BJ (cell line): ENCODE measurements at places on chromosomes 1 and 21. TPM values are rescaled to one million over a fixed set of nuclear protein-coding genes. Genes with fewer than 3 reads are reported as not detected.

- DNase-seq = peak; percentile 83
These were observed at the start of gene PGD for GRCh38 chr1:10398734-10399443. Gene PGD (plus strand): TSS chr1:10399064. CDS start chr1:10399118, 54 bp downstream.

DNA sequence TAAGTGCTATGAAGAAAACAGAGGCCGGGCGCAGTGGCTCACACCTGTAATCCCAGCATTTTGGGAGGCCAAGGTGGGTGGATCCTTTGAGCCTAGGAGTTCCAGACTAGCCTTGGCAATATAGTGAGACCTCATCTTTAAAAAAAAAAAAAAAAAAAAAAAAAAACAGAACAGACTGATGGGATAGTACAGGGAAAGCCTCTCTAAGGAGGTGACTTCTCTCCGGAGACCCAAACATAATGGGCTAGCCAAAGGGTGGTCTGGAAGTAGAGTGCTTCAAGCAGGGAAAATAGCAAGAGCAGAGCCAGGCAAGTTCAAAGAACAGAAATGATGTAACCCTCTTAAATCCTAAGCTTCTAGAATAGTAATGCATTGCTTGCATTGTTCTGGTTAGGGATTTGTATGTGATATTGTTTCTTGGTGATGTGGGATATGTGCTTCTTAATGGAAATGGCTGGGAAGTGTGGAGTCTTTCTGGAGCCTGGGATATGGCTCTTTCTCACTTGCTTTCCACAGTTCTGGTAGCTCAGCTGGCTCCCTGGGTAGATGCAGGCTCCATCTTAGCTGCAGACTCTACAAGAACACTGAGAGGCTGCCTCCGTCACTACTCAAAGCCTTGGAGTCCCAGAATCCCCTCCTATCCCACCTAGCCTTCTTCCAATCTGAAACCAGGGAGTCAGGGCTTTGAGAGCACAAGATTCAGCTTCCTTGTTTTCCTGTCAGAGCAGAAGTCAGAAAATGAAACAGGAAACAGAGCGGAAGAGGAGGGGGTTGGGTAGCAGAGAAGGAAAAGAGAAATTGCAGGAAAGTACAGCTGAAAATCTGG, 1.9 kb upstream of the PIGV start:
- no peak for DNase-seq

GRCh38 chr1:64616039-64616438, 128.8 kb upstream of the RAVER2 start:
- DNase-seq = no peak

- no peak for DNase-seq
These were observed 11.5 kb downstream of the ATPAF1 start for GRCh38 chr1:46656643-46657042.

DNA sequence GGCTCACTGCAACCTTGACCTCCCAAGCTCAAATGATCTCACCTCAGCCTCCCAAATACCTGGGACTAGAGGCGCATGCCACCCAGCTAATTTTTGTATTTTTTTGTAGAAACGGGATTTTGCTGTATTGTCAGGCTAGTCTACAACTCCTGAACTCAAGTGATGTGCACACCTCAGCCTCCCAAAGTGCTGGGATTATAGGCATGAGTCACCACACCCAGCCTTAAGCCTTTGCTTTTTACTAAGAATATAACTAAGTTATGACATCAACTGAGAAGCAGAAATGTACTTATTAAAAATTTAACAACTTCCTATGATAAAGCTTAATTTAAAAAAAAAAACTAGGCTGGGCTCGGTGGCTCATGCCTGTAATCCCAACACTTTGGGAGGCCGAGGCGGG, 8.9 kb upstream of the LSS start:
- no peak for DNase-seq

LEFTY1 gene
- 0.09 and 0.10 TPM in 2 replicates for polyA plus RNA-seq

GRCh38 chr1:99993468-99993845, 23.7 kb downstream of the SLC35A3 start:
- no peak for DNase-seq

GRCh38 chr1:114986286-114986685, 43.3 kb upstream of the TSHB start:
- no peak for DNase-seq

ERG gene
- not detected in 2 replicates for polyA plus RNA-seq

DNA sequence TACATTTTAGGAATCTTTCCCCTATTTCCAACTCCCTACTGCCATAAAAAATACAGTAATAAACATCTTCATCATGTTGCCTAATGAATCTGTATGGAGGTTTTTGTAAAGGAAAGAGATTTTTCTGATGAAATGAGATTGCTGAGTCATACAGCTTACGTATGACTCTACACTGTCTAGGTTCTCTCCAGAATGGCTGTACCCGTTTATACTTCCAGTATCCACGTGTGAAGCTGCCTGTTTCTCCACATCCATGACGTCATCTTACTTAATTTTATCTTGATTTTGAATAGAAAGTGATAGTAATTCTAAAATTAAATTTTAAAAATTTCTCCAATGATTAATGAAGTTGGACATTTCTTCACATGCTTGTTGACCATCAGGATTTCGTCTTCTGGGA, 103.7 kb downstream of the COQ8A start:
- DNase-seq = no peak

PLEKHM2 gene
- 37.2 and 58.3 TPM in 2 replicates for polyA plus RNA-seq

NMNAT2 gene
- 1.4 and 2.1 TPM in 2 replicates for polyA plus RNA-seq

GRCh38 chr1:90621986-90622385, 95.1 kb downstream of the BARHL2 start:
- no peak for DNase-seq

DNA sequence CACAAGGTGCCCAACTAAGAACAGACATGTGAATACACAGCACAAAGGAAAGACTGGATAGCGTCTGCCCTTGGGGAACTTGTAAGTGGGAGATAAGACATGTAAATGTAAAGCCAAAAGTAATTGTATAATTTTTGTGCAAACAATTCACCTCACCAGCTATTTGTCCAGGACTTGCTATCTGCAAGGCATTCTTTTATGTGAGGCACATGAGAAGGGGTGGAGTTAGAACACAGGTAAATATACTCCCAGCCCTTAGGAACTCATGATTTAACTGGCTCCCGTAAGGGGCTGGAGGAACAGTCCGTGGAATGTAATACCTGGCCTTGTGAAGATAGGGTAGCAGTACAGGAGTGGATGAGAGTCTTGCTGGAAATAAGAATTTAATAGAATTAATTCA, 61.3 kb downstream of the CDK18 start:
- DNase-seq = no peak

DNA sequence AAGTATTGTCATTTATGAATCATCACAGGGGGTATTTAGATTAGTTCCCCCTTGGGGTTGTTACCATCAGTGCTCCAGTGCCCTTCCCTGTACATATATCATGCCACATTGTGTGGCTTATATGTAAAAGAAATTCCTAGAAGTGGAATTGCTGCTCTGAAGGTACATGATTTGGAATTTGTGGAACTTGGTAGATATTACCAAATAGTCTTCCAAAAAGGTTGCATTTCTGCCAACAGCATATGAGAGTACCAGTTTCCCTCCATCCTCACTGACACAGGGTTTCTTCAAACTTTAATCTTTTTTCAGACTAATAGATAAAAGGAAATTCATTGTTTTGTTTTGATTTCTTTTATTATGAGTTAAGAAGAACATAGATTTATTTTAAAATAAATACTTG, 41.3 kb downstream of the AKNAD1 start:
- no peak for DNase-seq

NUDT4B gene
- 19.6 and 20.4 TPM in 2 replicates for polyA plus RNA-seq

DNA sequence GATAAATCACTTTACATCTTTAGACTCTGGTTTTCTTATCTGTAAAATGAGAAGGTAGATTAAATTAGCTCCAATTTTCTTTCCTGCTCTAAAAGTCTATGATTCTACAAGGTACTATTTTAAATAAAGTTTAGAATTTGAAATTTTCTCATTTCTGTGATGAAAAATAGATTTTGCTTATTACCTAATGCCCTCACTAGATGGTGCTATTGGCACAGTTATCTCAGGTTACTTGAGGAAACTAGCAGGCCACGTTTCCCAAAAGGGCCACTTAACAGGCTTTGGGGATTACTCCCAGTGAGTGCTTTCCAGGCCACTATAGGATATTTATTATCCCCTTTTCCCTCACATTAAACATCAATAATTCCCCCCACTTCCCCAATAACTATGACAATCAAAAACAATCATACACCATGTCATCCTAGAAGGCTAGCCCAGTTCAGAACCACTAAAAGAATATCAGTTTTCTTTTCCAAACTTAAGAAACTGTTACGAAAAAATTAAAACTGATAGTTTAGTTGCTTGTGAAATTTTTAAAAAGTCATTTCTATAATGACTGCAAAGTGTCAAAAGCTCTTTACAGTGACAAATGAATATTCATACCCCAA, 30.6 kb downstream of the OMA1 start:
- peak; percentile 10 for DNase-seq

DNA sequence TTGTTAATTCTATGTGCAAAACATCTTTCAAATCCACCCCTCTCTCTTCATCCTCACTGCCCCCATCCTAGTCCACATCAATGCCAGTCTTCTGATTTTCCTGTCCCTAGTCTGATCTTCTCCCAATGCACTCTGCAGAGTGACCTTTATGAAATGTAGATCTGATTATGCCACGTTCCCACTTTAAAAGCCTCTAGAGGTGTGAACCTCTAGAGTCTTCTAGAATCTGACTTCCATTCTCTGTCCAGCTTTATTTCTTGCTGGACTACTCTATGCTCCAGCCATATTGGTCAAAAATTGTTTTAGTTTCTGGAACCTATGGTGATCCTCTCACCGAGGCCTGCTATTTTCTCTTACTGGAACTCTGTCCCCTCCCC, 32.5 kb downstream of the ZNF648 start:
- no peak for DNase-seq

GRCh38 chr1:119808972-119809550, 2.2 kb downstream of the REG4 start:
- no peak for DNase-seq

MIXL1 gene
- 0.07 and 0.09 TPM in 2 replicates for polyA plus RNA-seq

GRCh38 chr21:28230559-28230958, 762.1 kb downstream of the LTN1 start:
- no peak for DNase-seq

DNA sequence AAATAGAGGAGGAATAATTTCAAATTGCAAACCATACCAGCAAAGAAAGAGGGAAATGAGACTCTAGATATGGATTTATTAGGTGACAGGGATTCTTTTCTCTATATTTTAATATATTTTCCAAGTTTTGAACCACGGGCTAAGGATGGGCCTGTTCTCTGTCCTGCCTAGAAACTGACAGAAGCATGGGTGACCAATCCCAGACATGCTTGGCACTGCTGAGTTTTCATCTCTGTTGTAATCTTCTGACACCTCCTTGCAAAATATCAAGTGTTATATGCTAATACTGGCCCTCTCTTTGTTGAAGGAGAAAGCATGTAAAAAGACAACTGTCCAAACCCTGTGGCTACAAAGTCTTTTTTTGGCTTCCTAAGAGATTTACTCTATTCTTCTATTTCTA, 774 bp upstream of the ANGPTL7 start:
- no peak for DNase-seq

DNA sequence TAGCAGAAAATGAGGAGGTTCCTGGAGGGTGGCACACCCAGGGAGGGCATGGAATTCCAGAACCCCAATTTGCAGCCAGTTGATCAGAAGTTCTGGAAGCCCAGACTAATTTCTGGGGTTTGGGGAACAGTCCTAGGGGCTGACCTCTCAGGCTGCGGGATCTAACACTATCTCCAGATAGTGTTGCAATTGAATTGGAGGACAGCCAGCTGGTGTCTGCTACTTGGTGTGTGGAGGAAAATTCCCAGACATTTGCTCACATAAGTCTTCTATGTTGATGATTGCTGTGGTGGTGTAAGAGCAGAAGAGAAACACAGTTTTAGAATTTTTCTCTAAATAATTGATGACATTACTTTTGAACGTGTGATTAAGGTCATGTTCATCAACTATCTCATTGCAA, 154.3 kb upstream of the RNPC3 start:
- no peak for DNase-seq

HNRNPU gene
- 72.8 and 156 TPM in 2 replicates for polyA plus RNA-seq

VSIG8 gene
- polyA plus RNA-seq = not detected in 2 replicates

- peak; percentile 16 for DNase-seq
These were observed 342.1 kb upstream of the NR5A2 start for GRCh38 chr1:199685369-199685768.

DNA sequence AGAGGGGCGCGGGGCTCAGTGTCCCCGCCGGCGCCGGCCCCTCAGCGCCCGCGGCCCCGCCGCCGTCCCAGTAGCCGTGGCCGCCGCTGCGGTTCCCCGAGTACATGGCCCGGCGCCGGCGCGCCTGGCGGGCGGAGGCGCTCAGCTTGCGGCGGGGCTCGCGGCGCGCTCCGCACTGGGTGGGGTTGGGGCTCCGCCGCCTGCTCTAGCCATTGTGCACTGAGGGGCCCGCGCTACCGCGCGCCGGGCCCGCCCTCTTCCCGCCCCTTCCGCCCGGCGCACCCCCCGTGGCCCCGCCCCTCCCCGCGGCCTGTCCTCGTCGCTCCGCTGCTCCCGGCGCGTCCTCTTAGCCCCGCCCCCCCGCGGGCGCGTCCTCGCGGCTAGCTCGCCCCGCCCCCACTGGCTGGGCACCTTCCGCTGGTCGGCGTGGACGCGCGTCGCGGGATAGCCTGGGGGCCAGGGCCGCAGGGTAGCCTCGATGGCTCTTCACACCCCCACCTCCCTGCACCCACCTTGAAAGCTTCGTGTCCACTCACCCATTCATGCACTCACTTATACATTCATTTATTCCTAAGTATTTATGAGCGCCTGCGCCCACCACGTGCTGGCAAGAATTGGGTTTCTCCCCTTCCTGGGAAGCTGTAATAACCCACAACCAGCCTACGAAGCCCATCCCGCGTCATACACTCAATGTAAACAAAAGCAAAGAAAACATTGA, at the start of the genes CHML and OPN3:
Gene CHML, minus strand, starts transcription at position 221 of the 718 bp plus-strand sequence. CDS start 4,603 bp downstream, outside the sequence.
Gene OPN3, minus strand, starts transcription at position 221 of the 718 bp plus-strand sequence. Its CDS starts 115 bp downstream, at position 106.
- DNase-seq = peak; percentile 33

DNA sequence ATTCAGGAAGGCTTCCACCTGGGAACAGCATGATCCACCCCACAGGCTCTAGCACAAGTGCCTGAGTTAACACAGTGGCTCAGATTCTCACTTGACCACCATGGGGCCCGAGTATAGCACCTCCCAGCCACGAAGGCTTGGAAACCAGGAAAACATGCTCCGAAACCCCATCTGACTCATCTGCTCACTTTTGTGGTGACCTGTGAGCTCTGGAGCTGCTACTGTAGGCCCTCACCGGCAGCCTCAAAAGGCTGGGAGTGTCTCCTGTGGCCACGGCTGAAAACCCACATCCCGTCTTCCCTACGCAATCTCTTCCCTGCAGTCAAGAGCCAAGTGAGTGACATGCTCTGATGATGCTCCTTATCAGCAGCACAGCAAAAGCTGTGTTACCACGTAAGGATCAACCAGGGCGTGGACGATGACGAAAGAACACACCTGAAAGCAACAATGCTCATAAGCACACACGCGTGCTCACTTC, 81.4 kb downstream of the TGFBR3 start:
- no peak for DNase-seq
